Vagina (tissue), 2 donors: ENCODE measurements at places on chromosomes 11 and 22.
A peak's percentile ranks its signal among the peaks of the same experiment; 100 is the strongest.

DNA sequence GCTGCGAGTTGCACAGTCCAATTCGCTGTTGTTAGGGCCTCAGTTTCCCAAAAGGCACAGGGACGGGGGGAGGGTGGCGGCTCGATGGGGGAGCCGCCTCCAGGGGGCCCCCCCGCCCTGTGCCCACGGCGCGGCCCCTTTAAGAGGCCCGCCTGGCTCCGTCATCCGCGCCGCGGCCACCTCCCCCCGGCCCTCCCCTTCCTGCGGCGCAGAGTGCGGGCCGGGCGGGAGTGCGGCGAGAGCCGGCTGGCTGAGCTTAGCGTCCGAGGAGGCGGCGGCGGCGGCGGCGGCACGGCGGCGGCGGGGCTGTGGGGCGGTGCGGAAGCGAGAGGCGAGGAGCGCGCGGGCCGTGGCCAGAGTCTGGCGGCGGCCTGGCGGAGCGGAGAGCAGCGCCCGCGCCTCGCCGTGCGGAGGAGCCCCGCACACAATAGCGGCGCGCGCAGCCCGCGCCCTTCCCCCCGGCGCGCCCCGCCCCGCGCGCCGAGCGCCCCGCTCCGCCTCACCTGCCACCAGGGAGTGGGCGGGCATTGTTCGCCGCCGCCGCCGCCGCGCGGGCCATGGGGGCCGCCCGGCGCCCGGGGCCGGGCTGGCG, at the start of gene BCR:
Gene BCR (plus strand): TSS at position 209 of the 592 bp plus-strand sequence. CDS start 452 bp downstream, outside the sequence.
- no peaks in the 10 kb centered on the region for H3K27me3 ChIP-seq
- peak within 1 kb of the TSS; percentile 83 for H3K27ac ChIP-seq
- H3K36me3 ChIP-seq: no peaks in the 10 kb centered on the region
- peak within 1 kb of the TSS; percentile 59 for H3K4me3 ChIP-seq
- DNase-seq: no peak

GRCh38 chr11:2801711-2802388, 83.7 kb downstream of the CDKN1C start:
- no peak overlapping the region for H3K4me3 ChIP-seq
- DNase-seq: peak; percentile 70
- no peaks in the 10 kb centered on the region for H3K36me3 ChIP-seq
- peaks cover 8% of the 10 kb centered on the region for H3K4me1 ChIP-seq
- H3K27me3 ChIP-seq: no peaks in the 10 kb centered on the region

- no peak overlapping the region for H3K4me3 ChIP-seq
- H3K27ac ChIP-seq: no peak overlapping the region
- no peaks in the 10 kb centered on the region for H3K27me3 ChIP-seq
- H3K36me3 ChIP-seq: peaks cover 7% of the 10 kb centered on the region
These were observed 17.0 kb upstream of the ST3GAL4 start for GRCh38 chr11:126338346-126339055.

GRCh38 chr22:49351761-49352227, 475.9 kb downstream of the BRD1 start:
- no peak overlapping the region for H3K27ac ChIP-seq
- DNase-seq: peak; percentile 32
- no peaks in the 10 kb centered on the region for H3K36me3 ChIP-seq
- H3K4me1 ChIP-seq: no peaks in the 10 kb centered on the region
- no peaks in the 10 kb centered on the region for H3K27me3 ChIP-seq

DNA sequence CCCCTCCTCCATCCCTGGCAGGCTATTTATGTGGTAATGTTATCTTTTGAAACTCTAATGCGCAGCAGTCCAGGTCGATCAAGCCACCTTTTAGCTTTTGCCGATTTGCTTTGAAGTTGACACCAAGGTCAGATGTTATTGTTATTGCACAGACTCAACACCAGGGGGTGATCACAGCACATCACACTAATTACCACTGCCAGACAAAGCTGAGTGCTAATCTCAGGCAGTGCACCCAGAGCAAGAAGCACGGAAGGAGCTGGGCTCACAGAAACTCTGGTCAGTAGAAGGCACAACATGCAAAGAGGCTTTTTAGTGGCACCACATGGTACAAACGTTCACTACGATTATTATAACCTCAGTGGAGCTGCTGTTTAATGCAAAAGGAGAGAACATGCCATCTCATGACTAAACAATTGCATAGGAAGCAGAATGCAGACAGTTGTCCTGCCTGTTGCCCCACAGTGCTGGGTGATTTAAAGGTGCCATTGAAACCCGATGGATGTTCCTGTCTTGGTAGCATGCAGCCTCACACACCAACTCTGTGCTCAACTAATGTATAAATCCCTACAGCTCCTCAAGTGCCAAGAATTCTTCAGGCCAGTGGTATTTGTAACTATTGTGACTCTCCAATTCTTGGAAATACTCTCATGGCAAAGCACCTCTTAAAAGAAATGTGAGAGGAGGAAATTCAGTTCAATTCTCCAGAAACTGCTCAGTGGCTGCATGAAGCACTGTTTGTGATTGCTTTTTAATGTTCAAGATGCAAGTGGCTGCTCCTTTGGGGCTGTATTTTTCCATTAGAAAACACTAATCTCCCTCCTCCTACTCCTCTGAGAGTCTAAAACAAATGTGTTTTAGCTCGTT, 353.9 kb upstream of the DDI1 start:
- H3K36me3 ChIP-seq: no peaks in the 10 kb centered on the region
- H3K27ac ChIP-seq: no peak overlapping the region
- H3K4me1 ChIP-seq: peaks cover 6% of the 10 kb centered on the region
- H3K27me3 ChIP-seq: no peaks in the 10 kb centered on the region

DNA sequence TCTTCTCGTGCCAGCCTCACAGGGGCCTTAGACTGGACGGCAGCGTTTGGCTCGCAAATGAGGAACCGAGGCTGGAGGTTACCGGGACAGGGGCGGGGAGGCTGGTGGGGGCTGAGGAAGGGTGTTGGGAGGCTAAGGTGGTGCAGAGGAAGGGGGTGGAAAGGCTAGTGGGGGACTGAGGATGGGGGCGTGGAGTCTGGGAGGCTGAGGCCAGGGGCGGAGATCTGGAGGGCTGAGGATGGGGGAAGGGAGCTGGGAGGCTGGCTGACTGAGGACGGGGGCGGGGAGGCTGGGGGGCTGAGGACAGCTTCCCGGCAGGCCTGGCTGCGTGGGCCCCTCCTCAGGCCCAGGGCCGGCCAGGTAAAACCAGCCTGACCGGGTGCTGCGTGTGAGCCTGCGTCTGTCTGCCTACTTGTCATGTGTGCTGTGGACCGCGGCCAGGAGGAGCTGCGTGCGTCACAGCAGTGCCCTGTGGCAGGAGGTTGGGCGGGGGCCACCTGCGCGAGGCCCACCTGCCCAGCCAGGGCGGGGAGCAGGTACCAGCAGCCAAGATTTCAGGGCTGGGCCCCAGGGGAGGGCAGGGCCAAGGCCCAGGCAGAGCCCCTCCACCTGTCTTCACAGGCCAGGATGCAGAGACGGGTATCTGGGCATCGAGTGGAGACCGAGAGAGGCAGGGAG, 9.4 kb upstream of the PIM3 start:
- DNase-seq: no peak
- no peaks in the 10 kb centered on the region for H3K27me3 ChIP-seq
- no peak overlapping the region for H3K4me3 ChIP-seq
- H3K4me1 ChIP-seq: peaks cover 60% of the 10 kb centered on the region

GRCh38 chr22:34943830-34944229, 122.1 kb upstream of the ISX start:
- H3K27ac ChIP-seq: no peak overlapping the region
- no peak for DNase-seq
- no peaks in the 10 kb centered on the region for H3K36me3 ChIP-seq
- no peak overlapping the region for H3K4me3 ChIP-seq
- no peaks in the 10 kb centered on the region for H3K4me1 ChIP-seq
- H3K27me3 ChIP-seq: no peaks in the 10 kb centered on the region

- no peak overlapping the region for H3K4me3 ChIP-seq
- no peaks in the 10 kb centered on the region for H3K27me3 ChIP-seq
- peaks cover 7% of the 10 kb centered on the region for H3K4me1 ChIP-seq
These were observed 48.4 kb upstream of the POLD3 start for GRCh38 chr11:74543991-74544390.

- H3K36me3 ChIP-seq: peaks cover 8% of the 10 kb centered on the region
- no peaks in the 10 kb centered on the region for H3K27me3 ChIP-seq
- no peak overlapping the region for H3K27ac ChIP-seq
- H3K4me3 ChIP-seq: no peak overlapping the region
These were observed 49.2 kb upstream of the OR4B1 start for GRCh38 chr11:48167380-48167779.

GRCh38 chr22:42408810-42409529, 23.2 kb downstream of the NFAM1 start:
- H3K27me3 ChIP-seq: no peaks in the 10 kb centered on the region
- no peaks in the 10 kb centered on the region for H3K4me1 ChIP-seq
- no peak overlapping the region for H3K4me3 ChIP-seq
- DNase-seq: no peak

GRCh38 chr11:79352349-79352703, 88.5 kb downstream of the TENM4 start:
- H3K4me1 ChIP-seq: no peaks in the 10 kb centered on the region
- no peak overlapping the region for H3K4me3 ChIP-seq
- DNase-seq: no peak

DNA sequence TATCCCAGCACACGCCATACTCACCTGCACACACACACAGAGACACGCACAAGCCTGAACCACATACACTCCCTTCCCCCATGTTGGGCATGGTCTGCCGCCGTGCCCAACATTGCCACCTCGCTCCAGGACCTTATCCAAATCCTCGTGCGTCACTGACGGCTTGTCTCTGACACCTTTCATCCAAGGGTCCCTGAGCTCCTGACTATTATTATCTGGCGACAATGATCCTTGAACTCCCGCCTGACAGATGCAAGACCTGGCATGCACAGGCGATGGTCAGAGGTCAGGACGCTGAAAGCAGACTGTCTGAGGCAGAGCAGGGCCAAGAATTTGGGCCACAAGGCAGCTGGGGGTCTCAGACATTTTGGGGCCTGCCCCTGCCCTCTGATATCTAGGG, 4.2 kb downstream of the MB start:
- no peak overlapping the region for H3K4me3 ChIP-seq
- DNase-seq: no peak
- H3K4me1 ChIP-seq: no peaks in the 10 kb centered on the region
- H3K27me3 ChIP-seq: no peaks in the 10 kb centered on the region

GRCh38 chr11:81946831-81947230, 786.8 kb downstream of the FAM181B start:
- no peaks in the 10 kb centered on the region for H3K36me3 ChIP-seq
- no peak overlapping the region for H3K27ac ChIP-seq
- DNase-seq: no peak

GRCh38 chr11:65885231-65885630, 3.0 kb downstream of the FIBP start:
- no peak overlapping the region for H3K4me3 ChIP-seq
- H3K4me1 ChIP-seq: peaks cover 46% of the 10 kb centered on the region
- no peaks in the 10 kb centered on the region for H3K27me3 ChIP-seq
- peak overlapping the region; percentile 33 for H3K27ac ChIP-seq

GRCh38 chr11:1691878-1692707, 4.9 kb upstream of the KRTAP5-6 start:
- peaks cover 16% of the 10 kb centered on the region for H3K4me1 ChIP-seq
- no peaks in the 10 kb centered on the region for H3K27me3 ChIP-seq
- H3K36me3 ChIP-seq: no peaks in the 10 kb centered on the region
- peak; percentile 92 for DNase-seq

DNA sequence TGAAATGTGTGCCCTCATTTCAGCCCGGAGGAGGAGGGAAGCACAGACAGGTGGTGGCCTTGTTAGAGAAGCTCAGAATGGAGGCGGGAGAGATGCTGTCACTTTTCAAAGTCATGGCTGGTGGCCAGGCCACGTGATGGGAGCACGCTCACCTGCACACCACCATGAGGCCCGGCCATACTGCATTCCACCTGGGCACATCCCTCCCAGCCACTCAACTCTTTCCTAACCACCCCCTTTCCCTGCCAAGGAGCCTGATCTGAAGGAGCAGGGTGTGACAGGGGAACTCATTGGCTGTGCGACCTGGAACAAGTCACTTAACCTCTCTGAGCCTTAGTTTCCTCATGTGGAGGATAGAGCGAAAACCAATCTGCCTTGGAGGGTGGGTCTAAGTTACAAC, 364.5 kb downstream of the CTTN start:
- H3K27me3 ChIP-seq: no peaks in the 10 kb centered on the region
- H3K36me3 ChIP-seq: no peaks in the 10 kb centered on the region
- no peaks in the 10 kb centered on the region for H3K4me1 ChIP-seq
- no peak overlapping the region for H3K4me3 ChIP-seq
- H3K27ac ChIP-seq: no peak overlapping the region

DNA sequence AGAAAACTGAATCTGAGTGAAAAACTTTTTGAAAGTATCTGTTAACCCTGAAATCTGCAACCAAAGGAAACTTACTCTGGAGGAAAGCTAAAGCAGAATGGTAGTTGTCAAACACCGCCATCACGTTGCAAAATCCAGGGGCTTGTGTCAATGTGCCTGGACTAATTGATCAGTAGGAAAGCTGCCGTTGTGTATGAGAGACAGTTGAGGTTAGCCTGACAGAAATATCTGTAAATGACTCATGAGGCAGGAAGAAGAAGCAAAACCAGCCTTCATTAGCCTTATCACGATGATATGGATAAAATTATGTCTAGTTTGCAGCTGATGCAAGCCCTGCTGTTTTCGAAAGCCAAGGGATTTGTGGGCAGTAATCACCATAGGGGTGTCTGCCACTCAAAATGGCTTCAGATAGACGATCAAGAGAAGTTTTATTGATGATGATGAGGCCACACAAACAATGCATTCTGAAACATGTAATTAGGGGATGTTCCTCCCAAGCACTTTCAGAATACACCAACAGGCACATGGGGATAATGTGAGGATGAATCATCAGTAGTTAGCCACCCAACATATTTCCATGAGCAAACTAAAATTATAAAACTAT, 8.9 kb downstream of the SCGB1A1 start:
- peaks cover 56% of the 10 kb centered on the region for H3K4me1 ChIP-seq
- H3K4me3 ChIP-seq: no peak overlapping the region

DNA sequence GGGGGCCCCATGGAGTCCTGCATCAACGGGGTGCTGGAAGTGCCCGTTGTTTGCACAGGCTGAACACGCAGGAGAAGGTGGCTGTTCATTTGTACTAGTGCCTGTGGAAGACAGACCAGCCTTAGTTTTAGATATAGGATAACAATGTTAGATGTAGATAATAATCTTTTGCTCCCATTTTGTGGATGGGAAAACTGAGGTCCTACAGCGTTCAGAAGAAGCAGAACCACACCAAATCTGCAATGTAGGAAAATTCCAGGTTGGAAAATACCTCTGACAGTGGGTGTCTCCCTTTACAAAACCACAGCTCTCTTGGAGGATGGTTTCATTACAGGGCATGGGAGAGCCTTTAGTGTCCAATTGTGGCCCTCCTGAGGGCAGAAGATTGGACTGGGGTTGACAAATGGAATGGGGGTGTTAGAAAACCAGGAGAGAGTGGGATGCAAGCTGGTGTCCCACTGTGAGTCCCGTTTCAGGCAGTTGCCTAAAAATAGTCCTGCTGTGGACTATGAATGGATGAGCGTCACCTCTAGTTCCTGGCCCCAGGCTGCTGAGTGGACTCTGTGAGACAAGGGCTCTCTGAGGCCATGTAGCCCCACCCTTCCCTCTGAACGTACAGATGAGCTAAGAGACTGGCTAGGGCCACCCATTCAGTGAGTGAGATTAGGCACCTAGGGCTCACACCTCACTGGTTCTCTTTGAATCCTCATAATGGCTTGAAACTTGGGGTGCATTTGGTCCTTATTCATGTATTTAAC, 508.8 kb downstream of the MN1 start:
- H3K36me3 ChIP-seq: no peaks in the 10 kb centered on the region
- H3K27me3 ChIP-seq: no peaks in the 10 kb centered on the region
- no peak overlapping the region for H3K4me3 ChIP-seq
- H3K4me1 ChIP-seq: no peaks in the 10 kb centered on the region
- no peak for DNase-seq
- H3K27ac ChIP-seq: no peak overlapping the region

GRCh38 chr11:132037956-132038355, 667.5 kb downstream of the NTM start:
- H3K27me3 ChIP-seq: no peaks in the 10 kb centered on the region
- H3K4me1 ChIP-seq: no peaks in the 10 kb centered on the region
- no peak overlapping the region for H3K4me3 ChIP-seq
- no peak overlapping the region for H3K27ac ChIP-seq
- no peak for DNase-seq
